ENCODE measurements at places on chromosomes 13 and 19.

- DNase-seq: no peak
These were observed 11.7 kb upstream of the ZNF813 start for GRCh38 chr19:53455828-53456227.

DNA sequence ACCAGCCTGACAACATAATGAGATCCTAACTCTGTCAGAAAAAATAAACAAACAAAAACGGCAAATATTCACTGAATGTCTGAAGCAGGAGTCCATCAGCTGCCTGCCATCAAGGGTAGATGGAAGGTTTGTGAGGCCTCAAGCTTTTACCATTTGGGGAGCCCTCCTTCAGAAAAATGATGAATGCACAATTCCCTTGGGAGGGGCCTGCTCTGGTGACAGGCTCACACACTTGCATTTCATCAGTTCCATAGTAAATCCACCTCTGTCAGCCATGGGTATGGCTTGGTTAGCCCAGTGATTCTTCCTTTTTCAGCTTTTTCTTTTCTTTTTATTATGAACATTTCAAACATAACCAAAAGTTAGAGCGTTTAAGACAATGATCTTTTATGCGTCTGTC, 26.3 kb upstream of the KATNAL1 start:
- DNase-seq: no peak

GRCh38 chr13:32720026-32720425, 133.8 kb downstream of the PDS5B start:
- peak; percentile 17 for DNase-seq

- DNase-seq: no peak
These were observed 475.1 kb downstream of the FOXO1 start for GRCh38 chr13:40191186-40191980.

- no peak for DNase-seq
These were observed 40.2 kb downstream of the CILP2 start for GRCh38 chr19:19578252-19578651.

GRCh38 chr19:44744871-44745332, 3.6 kb upstream of the BCL3 start:
- peak; percentile 47 for DNase-seq

- DNase-seq: no peak
These were observed 7.7 kb downstream of the ARHGAP45 start for GRCh38 chr19:1074544-1075283.

GRCh38 chr13:79973533-79973963, 367.4 kb downstream of the SPRY2 start:
- DNase-seq: peak; percentile 24

- DNase-seq: no peak
These were observed 2.2 kb upstream of the PDE4A start for GRCh38 chr19:10418235-10418484.

GRCh38 chr19:38979812-38980211, 4.3 kb upstream of the FBXO17 start:
- DNase-seq: no peak

GRCh38 chr19:4399812-4400134, 574 bp downstream of the SH3GL1 start:
- no peak for DNase-seq

- no peak for DNase-seq
These were observed 2.3 kb upstream of the ZNF347 start for GRCh38 chr19:53161123-53161522.

GRCh38 chr19:35936738-35937268, 629 bp downstream of the LRFN3 start:
- no peak for DNase-seq

- DNase-seq: no peak
These were observed 15.4 kb downstream of the SGTA start for GRCh38 chr19:2767688-2768087.

GRCh38 chr13:33958964-33959363, 141.0 kb downstream of the RFC3 start:
- no peak for DNase-seq

DNA sequence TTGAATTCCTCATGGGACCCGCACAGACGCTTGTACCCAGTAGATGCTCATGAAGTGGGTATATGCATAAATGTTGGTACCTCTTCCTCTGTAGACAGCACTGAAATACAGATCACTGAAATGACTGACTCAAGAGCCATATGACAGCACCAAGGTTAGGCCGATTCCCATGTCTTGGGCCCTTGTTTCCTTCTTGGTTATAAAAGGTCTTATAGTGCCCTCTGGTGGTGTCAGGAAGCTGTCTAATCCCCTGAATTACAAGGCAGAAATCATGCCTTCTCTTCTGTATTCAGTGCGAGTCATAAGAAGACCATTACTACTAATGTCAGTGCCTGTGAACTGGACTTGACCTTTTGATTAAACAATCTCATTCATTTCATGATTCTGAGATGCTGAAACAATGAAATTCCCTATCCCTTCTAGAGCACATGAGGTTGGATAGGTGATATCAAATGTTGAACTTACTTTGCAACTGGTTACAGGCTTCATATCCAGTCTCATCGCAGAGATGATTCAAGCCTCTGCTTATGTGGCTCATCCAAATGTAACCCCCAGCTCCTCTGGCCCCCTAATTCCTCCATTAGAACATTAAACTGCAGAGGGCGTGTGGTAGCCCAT, 59.7 kb downstream of the SPATA13 start:
- DNase-seq: peak; percentile 89

- DNase-seq: no peak
These were observed 466.6 kb upstream of the PCDH9 start for GRCh38 chr13:67696775-67697174.

GRCh38 chr19:19366434-19367396, 38.8 kb upstream of the GATAD2A start:
- peak; percentile 70 for DNase-seq

- DNase-seq: no peak
These were observed 44.7 kb upstream of the USP29 start for GRCh38 chr19:57075125-57075524.

- DNase-seq: no peak
These were observed 165.6 kb upstream of the MIR17HG start for GRCh38 chr13:91181892-91182291.

DNA sequence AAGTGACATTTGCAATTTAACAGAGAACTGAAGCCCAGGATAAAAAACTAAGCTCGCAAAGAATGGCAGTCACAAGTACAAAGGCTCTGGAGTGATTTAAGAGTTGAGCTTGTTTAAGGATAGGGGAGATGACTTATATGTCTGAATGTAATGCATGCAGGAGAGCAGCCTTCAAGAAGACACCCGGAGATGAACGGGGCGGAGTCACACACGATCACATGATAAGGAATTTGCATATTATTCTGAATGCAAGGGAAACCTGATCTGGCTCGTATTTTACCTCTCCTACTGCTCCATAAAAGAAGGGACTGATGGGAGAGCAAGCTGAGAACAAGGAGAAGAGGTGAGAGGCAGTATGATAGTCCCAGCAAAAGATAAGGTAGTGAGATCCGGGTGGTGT, 12.9 kb downstream of the TBC1D4 start:
- DNase-seq: no peak

- DNase-seq: peak; percentile 14
These were observed 14.3 kb downstream of the MRPS12 start for GRCh38 chr19:38944981-38945506.

DNA sequence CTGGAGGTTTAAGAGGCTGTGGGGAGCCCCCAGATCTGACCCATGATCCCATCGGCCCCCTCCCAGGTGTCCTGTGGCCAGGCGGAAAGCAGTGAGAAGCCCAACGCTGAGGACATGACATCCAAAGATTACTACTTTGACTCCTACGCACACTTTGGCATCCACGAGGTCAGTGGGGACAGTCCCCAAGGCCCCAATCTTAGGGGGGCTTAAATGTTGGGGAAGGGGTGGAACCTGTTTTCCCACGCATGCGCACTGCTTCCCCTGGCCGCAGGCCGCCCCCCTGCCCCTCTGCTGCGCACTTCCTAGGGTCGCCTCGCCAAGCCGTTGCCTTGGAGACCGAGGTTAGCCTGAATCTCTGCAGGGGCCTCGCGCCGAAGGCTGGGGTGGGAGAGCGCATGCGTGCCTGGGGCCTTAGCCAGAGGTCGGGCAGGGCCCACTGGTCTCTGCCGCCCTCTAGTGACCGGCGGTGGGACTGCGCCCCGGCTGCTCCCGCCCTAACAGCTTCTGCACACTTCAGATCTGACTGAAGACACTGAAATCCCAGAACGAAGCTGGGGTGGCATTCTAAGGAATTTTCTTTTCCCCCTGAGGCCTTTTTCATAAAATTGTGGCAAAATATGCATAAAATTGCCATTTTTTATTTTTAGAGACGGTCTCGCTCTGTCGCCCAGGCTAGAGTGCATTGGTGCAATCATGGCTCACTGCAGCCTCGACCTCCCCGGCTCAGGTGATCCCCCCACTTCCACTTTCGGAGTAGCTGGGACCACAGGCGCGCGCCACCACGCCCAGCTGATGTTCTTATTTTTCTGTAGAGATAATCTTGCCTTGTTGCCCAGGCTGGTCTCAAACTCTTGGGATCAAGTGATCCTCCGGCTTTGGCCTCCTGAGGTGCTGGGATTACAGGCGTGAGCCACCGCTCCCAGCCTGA, 3.6 kb downstream of the PRMT1 start:
- peak; percentile 80 for DNase-seq

- peak; percentile 44 for DNase-seq
These were observed 41.0 kb downstream of the KL start for GRCh38 chr13:33057019-33057780.

DNA sequence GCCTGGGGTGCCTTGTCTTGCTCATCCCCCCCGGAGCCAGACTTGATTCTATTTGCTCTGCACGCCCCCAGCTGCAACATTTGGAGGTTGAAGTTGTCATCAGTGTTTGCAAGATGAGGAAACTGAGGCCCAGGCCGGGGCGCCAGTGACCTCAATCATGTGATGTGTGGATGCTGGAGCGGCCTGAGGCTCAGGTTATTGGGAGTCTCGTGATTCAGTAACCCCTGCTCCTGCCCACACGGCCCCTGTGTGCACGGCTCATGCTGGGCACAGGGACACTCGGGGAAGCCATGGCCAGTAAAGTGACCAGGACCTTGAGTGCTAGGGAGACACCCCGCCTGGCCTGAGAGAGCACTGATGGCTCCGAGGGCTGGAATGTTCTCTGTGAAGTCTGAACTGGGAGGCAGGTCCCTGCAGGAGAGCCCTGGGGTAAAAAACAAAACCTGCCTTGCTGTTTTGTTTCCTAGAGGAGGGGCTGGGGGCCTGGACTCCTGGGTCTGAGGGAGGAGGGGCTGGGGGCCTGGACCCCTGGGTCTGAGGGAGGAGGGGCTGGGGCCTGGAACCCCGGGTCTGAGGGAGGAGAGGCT, 1.9 kb downstream of the FGF21 start:
- DNase-seq: no peak

GRCh38 chr19:6376512-6377190, 918 bp upstream of the PSPN start:
- no peak for DNase-seq

- peak; percentile 52 for DNase-seq
These were observed 179.6 kb upstream of the HTR2A start for GRCh38 chr13:47076500-47076899.

GRCh38 chr13:111508164-111508870, 187.9 kb downstream of the TEX29 start:
- no peak for DNase-seq

GRCh38 chr13:28753208-28753892, 34.6 kb upstream of the SLC46A3 start:
- peak; percentile 91 for DNase-seq

- DNase-seq: no peak
These were observed 27.1 kb upstream of the URI1 start for GRCh38 chr19:29914933-29915332.

DNA sequence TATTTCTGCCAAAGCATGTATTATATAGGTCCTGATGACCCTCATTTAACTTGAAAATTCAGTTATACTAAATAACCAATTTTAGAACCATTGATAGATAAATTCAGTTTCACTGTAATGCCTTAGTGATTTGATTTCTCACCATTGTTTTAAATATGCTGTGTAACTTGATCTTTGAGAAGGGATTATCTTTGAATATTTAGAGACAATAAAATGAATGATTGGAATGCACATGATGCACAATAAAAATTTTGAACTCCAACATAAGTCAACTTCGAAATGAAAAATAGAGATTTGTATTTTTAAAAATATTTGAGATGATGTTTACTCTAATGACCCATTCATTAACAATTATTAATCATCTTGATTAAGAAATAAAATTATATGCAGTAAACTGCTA, 654.5 kb downstream of the OLFM4 start:
- no peak for DNase-seq

DNA sequence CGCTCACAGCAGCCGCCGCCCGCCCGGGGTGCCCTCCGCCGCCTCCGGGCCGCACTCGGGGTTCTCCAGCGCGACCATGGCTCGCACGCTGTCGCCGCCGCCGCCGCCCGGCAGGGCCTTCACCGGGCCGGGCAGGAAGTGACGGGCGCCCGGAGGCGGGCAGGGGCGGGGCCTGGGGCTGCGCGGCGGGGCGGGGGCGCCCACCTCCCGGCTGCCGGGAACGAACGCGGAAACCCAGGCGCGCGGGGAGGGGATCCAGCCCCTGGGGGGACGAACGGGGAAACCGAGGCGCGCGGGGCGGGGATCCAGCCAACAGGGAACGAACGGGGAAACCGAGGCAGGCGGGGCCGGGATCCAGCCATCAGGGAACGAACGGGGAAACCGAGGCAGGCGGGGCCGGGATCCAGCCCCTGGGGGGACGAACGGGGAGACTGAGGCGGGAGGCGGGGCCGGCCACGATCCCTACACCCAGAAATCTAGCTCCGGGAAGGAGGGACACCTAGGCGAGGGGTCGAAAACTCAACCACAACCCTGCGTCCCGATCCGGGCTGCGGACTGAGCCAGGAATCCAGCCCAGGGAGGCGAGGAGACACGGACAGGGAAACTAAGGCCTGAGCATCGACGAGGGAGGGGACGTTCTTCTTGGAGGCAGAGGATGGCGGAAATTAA, at the start of gene R3HDM4:
Gene R3HDM4 (minus strand): TSS at position 140 of the 669 bp plus-strand sequence. CDS start 62 bp downstream, at position 78.
- DNase-seq: peak; percentile 30

- DNase-seq: no peak
These were observed 8.5 kb upstream of the ELAVL3 start for GRCh38 chr19:11489378-11489777.

DNA sequence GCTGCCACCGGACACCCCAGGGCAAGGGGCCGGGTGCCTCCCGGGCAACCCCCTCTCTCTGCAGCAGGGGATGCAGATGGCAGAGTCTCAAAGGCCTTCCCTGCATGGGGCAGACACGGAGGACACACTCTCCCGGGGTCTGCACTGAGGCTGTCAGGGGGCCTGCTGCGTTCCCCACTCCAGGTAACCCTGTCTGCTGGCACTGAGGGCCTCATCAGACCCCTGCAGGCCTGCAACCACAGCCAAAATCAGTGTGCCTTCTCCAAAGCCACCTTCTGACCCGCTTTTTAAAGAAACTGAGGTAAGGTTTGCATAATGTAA, 93.9 kb downstream of the GNG7 start:
- DNase-seq: no peak

- DNase-seq: no peak
These were observed 382.2 kb upstream of the KLHL1 start for GRCh38 chr13:70490320-70490935.

GRCh38 chr13:24251525-24251924, 57.9 kb upstream of the C1QTNF9 start:
- no peak for DNase-seq

- peak; percentile 78 for DNase-seq
These were observed 30.9 kb downstream of the COL4A1 start for GRCh38 chr13:110275931-110276552.

- DNase-seq: no peak
These were observed 339.4 kb downstream of the SPRY2 start for GRCh38 chr13:80001510-80001842.
